ENCODE measurements at places on chromosomes 11 and 22.

DNA sequence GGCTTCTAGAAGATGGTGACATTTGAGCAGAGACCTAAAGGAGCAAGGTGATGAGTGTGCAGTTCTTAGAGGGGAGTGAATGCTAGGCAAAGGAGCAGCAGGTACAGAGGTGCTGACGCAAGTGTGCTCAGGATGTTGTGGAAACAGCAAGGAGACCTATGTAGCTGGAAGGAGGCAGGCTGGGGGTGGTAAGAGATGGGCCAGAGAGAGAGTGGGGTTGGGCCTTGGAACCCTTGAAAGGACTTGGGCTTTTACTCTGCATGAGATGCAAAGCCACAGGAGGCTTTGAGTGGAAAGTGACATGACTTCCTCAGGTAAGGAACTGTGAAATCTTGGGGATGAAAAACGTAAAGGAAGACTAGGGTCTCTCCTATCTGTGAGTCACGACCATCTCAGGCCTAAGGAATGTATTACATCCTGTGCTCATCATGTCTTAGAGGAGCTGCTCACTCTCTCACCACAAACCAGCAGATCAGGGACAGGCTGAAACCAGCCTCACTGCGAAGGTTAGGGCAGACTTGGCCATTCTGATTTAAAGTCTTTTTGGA, 65.4 kb downstream of the MICAL2 start:
- DNase-seq, result no peak

DNA sequence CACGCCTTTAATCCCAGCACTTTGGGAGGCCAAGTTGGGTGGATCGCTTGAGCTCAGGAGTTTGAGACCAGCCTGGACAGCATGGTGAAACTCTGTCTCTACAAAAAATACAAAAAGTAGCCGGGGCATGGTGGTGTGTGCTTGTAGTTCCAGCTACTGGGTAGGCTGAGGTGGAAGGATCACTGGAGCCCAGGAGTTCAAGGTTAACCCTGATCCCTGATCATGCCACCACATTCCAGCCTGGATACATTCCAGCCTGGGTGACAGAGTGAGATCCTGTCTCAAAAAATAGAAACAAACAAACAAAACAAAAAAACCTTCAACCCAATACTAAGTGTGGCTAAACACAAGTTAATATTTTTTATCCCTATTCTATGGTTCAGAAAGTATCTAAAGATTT, 66.4 kb upstream of the CLNS1A start:
- DNase-seq, result no peak

DNA sequence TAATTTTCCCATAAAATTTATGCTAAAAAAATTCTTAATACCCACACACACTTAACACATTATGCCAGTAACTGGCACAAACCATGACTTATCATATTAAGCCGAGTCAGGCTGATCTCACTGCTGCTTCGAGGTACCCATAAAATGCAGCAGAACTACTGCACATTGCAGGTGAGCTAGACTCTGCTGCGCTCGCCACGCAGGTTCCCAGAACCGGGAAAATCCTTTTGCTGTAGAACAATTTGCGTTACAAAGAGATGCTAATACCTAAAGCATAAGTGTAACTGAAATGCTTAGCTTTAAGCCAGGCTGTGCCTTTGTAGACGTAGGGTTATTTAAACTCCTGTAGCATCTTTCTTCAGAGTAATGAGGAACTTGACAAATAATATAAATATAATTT, 200.3 kb downstream of the MSANTD4 start:
- no peak for DNase-seq

DNA sequence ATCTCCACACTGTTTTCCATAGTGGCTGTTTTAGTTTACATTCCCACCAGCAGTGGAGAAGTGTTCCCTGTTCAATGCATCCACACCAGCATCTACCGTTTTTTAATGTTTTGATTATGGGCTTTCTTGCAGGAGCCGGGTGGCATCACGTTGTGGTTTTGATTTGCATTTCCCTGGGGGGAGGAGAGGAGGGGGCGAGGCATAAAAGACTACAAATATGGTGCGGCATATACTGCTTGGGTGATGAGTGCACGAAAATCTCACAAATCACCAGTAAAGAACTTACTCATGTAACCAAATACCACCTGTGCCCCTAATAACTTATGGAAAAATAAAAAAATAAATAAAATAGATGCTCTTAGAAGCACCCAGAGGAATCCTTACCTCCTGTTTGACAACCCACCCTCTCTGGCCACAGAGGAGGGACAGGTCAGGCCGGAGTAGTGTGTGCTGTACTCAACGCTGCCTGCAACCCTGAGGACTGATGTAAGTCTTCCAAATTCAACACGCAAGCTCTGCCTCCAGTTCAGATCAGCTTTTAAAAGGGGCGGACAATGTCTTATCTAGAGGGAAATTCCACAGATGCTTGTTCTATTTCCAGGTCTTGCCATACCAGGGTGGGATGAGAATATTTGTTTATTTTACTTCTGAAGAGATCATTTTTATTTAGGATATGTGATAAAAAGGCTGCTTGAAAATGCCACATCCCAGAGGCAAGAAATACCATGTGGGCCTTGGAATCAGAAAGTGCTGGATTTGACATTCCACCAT, 329.6 kb upstream of the B3GAT1 start:
- no peak for DNase-seq

DNA sequence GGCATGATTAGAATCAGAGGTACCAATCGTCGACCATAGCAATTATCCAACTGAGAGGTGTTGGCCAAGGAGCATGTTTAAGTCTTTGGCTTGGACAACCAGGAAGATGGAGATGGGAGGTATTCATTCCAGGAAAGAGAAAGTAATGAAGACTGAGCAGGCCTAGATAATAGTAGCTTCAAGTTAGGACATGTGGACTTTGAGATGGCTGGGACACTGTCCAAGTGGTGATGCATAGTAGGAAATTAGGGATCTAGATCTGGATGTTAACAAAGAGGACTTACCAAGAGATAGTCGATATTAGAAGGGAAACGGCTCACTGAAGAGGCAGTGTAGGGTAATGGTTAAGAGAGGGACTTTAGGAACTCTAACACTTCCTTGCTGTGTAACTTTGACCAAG, 266.7 kb downstream of the FAM76B start:
- DNase-seq, result no peak

DNA sequence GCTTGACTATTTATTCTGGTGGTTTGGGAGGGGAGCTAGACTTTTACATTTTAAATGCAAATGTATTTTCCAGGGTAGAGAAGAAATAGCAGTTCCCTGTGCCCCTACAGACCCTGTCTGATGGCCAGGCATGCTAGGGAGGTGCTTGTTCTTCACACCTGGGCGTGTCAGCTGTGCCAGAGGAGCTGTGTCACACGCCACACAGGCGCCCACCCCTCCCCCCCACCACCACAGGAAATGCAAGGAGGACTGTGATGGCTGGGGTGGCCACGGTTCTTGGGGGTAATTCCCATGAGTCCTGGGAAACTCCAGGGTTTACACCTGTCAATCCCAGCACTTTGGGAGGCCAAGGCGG, 82.2 kb downstream of the FLI1 start:
- DNase-seq, result no peak

- no peak for DNase-seq
Measured at GRCh38 chr22:25824828-25825423, 82.9 kb downstream of the MYO18B start.

DNA sequence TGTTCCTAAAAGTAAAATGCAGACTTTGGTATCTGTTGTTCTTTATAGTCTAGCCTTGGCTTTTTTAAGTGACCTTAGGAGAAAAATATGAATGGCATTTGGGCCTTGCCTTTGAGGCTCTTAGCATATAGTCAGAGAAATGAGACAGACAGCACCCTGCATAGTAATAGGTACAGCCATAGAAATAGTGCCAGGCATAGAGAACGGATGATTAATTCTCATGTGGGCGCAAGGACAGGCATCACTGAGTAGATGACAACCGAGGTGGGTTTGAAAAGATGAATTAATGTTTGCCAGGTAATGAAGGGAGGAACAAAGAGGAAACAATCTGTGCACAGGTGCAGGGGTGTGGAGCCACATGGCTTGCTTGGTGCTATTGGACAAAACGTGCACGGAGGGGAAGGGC, 90.5 kb downstream of the BMAL1 start:
- DNase-seq, result no peak

GRCh38 chr11:56637500-56637899, 4.7 kb downstream of the OR5AP2 start:
- no peak for DNase-seq

GRCh38 chr11:127675581-127675980, 675.0 kb upstream of the KIRREL3 start:
- no peak for DNase-seq

DNA sequence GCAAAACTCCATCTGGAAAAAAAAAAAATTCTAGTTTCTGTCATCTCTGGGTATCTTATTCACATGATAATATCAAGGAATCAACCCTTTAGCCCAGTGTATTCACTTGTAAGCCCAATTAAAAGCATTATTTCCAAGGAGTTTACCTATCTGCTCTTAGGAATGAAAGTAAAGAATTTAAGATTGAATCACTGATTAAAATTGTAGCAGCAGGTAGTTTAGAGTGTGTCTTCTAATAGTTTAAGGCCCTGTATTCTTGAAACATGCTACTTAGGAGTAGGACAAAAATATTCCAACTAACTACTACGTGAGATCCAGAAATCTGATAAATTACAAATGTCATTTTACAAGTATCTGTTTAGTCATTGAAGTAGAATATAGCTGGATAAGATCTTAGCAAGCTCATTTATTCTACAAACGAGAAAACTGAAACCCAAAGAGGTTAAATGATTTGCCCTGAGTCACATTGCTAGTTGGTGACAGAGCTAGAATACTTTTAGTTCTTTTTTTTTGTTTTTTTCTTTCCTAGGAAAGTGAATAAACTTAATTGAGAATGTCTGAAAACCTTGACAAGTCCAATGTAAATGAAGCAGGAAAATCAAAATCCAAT, 4.0 kb downstream of the TCP11L1 start:
- DNase-seq, result no peak

GRCh38 chr22:29443861-29444792, 5.7 kb downstream of the RFPL1 start:
- DNase-seq, result no peak

- no peak for DNase-seq
Measured at GRCh38 chr22:46851311-46851710, 88.9 kb downstream of the TBC1D22A start.

Data from dermis microvascular lymphatic vessel endothelial cell (primary cell).